Large intestine (tissue), 12 donors: ENCODE measurements at places on chromosomes 1 and 21. TPM values are rescaled to one million over a fixed set of nuclear protein-coding genes. Genes with fewer than 3 reads are reported as not detected.

The CD48 gene
- 8.6 TPM for polyA plus RNA-seq

The GBP4 gene
- 8.9 TPM for polyA plus RNA-seq

The SIK1 gene
- polyA plus RNA-seq: 6.3 TPM

The GREM2 gene
- 14.6 TPM for polyA plus RNA-seq

The TRIM58 gene
- polyA plus RNA-seq: 2.1 TPM

The CTTNBP2NL gene
- polyA plus RNA-seq: 21.6 TPM

The CD1B gene
- polyA plus RNA-seq: not detected

The CFHR4 gene
- not detected for polyA plus RNA-seq

The KDM1A gene
- polyA plus RNA-seq: 84.0 TPM

DNA sequence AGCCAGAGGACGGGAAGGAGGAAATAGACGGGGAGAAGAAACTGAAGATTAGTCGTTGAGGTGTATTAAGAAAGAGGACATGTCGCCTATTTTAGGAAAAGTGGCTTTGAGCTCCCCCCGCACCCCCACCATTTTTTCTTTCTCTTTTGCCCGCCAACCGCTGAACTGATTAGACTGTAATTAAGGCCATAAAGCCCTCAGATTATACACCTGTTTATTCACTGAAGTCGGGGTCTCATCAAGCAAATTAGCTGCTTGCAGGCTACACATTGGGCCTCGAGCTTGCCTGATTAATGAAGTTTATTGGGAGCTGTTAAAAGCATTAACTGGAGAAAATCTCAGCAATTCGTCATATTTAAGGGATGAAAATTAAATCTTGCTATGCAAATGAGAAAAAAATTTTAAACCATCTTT lies 119.4 kb upstream of the RRP15 start:
- peak; percentile 0 for DNase-seq

GRCh38 chr1:23561076-23561812 lies 1.9 kb upstream of the ID3 start:
- DNase-seq: no peak

GRCh38 chr1:82177192-82177591 lies 376.5 kb downstream of the ADGRL2 start:
- DNase-seq: no peak

DNA sequence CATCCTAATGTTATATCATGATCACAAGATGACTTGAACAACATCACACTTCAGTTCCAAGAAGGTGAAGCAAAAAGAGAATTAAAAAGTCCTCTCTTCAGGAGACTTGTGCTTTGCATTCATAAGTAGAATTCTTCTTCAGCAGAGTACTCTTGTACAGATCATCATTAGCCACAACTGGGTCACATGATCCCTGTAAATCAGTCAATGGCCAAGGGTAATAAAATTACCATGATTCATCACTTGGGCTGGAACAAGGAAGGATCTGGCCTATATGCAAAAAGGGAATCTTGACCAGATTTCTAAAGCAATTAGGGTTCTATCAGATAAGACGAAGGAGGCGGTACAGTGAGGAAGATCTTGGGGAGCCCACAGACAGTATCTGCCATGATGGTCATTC lies 458.0 kb upstream of the DEPDC1 start:
- DNase-seq: no peak

GRCh38 chr1:21592086-21592865 lies 76.9 kb downstream of the RAP1GAP start:
- no peak for DNase-seq

- no peak for DNase-seq
These were observed 19.3 kb downstream of the C1orf52 start for GRCh38 chr1:85240174-85240601.

DNA sequence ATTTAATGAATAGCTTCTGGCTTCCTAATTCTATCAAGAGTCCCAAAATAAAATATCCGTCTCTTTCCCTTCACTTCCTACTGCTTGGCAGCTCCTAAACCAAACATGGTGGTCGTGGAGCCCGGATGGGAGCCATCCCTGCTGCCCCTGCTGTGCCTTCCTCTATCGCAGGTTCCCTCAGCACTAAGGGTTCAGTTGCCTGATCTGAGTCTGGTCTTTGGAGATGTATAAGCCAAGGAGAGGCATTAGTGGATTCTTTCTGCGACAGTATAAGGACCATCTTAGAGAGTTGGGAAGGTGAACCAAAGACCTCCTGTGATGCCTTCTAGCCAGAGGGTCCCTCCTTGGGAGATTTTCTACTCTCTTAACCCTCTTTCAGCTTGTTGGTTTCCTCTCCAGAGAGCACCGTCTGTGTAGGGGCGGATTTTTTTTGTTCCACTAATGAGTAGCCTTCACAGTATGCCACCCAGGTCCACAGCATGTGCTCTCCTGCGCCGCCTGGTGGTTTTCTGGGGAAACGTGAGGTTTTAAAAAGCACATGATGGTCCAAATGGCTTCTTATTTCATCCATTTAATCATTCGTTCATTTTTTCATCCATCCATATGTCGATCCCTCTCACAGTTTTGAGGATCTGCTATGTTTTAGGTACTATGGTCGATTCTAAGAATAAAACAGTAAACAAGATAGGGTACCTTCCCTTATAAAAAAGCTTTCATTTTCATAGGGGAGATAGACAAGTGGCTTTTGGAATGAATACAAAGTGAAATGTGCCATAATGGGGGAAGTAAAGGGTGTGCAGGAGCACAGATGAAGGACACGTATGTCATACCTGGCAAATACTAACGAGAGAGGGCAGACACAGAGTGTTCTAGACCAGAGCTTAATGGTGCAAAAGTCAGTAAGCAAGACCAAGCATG lies 71.0 kb downstream of the NFASC start:
- peak; percentile 43 for DNase-seq

DNA sequence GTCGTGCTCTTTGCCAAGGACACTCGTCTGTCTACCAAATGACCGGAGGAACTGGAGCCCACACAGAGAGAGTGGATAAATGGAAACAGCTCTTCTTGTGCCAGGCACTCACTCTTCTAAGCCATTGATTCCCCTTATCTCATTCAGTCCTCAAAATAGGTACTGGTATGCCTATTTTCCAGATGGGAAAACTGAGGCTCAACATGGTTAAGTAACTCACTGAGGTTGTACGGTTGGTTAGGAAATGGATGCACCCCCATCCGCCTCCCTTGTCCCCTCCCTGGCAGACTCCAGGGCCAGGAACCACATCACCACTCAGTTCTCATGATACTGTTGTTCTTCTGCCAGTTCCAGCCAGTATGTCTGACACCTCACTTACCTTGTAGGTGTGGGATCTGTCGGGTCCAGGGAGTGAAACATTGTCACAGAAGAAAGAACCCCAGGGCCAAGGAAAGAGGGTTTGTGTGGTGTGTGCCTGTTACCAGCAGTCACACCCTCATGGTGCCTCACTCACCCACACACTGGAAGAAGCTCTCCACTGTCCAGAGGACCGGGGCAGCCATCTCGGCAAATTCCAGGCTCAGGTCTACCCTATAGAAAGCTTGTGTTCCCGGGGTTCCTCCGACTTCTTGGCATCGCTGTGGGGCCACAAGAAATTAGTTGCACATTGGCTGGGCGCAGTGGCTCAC lies 58.8 kb upstream of the TARDBP start:
- DNase-seq: no peak

DNA sequence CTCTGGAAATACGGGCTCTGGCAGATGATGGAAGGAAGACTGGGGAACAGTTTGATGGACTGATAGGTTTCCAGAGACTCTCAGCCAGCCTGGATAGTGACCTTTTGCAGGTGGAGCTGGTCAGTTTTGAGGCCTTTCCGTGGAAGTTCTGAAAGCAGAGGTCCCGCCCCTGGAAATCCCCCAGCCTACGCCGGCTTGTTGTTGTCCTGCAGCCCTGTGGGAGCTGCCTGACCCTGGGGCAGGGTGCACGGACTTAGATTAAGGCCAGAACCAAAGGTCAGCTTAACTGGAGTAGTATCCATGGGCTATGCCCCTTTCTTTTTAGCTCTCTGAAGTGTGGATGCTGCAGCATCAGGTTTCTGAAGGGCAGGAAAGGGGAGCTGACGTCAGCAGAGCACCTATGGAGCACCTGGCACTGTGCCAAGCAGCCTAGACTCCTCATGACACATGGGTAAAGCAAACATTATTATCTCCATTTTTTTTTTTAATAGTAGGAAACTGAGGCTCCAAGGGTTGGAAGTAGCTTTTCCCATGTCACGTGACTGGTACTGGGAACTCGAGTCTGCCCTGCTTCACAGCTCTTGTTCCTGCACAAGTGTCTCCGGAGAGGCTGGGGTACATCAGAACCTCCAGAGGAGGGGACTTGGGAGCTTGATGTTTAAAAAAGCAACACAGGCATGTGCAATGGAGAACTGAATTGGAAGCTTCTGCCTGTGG lies 38.5 kb downstream of the IER5 start:
- peak; percentile 83 for DNase-seq

DNA sequence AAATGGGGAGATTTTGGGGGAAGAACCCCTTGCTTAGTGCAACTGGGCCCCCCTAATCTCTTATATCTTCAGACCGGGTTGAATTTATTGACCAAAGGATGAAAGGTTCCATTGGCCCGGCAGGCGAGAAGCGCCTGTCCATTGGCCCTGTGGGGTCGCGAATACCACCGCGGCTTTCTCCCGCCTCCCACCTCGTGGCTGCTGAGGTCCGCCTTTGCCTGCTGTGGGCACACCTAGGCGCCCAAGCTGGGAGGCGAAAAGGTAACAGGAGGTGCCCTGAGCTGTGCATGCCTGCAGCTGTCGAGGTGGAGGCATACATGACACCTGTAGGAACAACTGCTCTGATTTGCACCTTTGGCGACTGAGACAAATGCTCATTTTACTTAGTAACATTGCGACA lies 21.1 kb upstream of the FLG2 start:
- DNase-seq: no peak

DNA sequence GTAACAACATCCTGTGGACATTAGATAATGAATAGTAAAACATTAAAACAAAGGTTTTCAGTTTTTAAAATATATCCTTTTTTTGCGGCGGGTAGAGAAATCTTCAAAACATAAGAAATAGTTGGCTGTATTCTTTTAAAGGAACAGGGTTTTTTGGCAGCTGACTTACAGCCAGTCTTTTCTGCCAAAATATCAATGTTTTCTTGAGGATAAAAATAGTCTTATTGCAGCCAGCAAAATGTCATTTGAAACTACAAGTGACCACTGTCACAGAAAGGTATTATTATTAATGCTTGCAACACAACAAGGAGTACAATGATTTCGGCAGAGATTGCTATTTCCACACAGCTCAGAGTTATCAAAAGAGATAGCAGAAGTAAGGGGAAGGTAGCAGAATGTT lies 21.4 kb downstream of the OLFM3 start:
- no peak for DNase-seq

DNA sequence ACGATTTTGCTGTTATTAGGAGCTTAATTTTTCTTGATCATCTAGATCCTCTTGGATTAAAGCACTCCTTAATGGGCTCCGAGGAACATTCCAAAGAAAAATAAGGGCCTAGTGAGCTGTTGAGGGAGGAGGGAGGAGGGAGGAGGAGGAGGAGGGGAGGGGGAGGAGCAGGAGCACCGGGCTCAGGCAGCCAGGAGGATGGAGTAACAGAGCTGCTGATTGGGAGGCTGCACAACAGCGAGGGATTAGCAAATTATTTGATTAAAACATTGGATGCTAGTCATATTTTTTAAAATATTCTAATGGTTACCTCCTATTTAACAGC lies 302.1 kb upstream of the RRP15 start:
- no peak for DNase-seq

- DNase-seq: no peak
These were observed 97.1 kb downstream of the MACF1 start for GRCh38 chr1:39301606-39302005.

- DNase-seq: no peak
These were observed 397.9 kb downstream of the HHAT start for GRCh38 chr1:210726621-210727020.

DNA sequence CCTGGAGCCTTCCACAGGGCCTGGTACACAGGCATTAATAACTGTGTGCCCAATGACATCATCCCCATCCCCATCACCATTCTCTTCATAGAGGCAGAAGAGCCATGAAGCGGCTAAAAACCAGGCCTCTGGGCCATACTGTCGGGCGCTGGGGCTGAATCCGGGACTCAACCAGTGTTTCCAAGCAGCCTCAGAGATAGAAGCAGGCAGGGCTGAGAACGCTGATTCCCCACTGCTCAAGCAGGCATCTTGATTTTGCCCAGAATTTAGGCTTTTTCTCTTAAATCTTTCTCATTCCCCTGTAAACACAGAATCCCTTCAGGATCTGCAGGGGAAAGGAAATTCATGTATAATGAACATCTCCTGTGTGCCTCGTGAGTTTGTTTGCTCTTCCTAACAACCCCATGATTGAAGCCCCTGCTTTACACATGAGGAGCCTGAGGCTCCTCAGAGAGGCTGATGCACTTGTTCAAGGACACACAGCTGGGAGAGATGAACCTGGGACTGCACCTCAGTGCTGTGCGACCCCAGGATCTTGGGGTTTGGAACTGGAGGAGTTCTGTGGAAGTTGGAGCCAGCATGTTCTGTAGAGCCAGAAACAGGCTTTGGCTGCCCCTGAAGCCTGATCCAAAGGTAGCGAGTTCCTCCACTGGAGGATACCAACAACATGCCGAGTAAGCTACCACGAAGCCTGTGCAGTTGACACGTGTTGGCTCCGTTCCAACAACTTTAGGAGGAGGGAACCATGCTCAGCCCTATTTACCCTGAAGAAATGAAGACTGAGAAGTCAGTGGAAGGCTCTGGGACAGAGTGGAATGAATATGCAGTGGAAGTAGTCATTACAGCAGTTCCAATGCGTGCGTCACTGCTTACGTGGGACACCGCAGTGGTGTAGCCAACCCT lies 55.5 kb downstream of the EDN2 start:
- no peak for DNase-seq

DNA sequence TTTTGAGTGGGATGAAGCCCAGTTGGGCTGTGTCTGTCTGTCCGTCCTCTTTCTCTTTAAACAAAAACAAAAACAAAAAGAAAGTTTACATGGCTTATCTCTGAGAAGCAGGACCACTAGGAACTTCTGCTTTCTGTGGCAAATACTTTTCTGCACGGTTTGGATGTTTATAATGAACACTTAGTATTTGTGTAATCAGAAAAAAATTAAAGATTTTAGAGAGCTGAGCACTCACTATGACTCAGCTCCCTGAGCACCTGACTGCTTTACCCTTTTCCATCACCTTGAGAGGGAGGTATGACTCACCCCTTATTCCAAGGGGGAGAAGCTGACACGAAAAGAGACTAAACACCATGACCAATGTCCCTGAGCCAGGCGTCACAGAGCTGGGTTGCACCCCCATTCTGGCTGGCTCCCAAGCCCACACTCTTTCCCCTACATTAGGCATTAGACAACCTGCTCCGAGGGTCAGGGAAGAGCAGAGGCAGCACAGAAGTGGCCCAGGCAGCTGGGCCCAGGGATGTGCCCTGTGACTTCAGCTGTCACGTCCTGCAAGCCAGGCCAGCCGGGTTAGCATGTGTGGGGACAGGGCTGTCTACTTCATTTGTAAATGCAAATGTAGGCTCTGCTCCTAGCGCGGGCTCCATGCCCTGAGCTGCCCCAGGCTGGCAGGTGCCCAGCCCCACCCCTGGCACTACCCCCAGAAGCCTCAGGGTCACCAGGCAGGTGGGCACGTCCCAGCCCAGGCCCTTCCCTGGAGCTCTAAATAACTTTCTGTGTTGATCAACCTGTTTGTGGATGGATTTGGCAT lies 30.4 kb downstream of the RAP1GAP start:
- DNase-seq: no peak

- DNase-seq: no peak
These were observed 826 bp downstream of the LAPTM5 start for GRCh38 chr1:30756545-30757351.

- DNase-seq: no peak
These were observed 15.4 kb upstream of the PHACTR4 start for GRCh38 chr1:28354121-28354520.

GRCh38 chr1:152743371-152744145 lies 14.3 kb upstream of the KPRP start:
- DNase-seq: no peak
